ENCODE measurements at places on chromosomes 12 and 14.

- no peak for DNase-seq
Observed at GRCh38 chr14:55518391-55518790, 61.6 kb upstream of the KTN1 start.

DNA sequence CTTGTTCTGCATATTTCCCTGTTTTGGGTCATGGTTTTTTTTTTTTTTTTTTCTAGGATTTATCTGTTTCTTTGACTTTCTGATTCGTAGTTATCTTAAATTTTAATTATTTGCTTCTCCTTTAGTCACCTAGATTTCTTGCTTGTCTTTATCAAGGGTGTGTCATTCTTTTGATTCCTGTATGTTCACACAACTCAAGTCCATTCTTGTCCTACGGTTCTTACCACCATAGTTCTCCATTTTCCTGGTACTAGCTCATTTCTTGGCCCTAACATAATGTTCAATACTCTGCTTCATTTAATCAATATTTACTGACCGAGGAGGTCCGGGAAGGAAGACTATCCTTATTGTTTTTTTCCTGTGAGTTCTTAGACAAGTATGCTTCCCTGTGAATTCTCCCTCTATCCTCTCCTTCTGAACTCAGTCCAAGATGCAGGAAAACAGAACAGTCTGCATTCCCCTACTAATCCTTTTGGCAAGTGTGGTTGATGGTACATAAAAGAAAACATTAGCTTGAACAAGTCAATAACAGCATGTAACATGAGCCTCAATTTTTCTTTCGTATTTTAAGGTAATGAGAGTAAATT is 1346.4 kb upstream of the SEL1L start:
- DNase-seq = no peak

GRCh38 chr12:24894879-24895278 is 54.0 kb downstream of the BCAT1 start:
- no peak for DNase-seq

GRCh38 chr12:98591209-98591608 is 2.3 kb upstream of the SLC25A3 start:
- DNase-seq = no peak
